H7 (cell line): ENCODE measurements at places on chromosomes 3 and 15.
A peak's percentile ranks its signal among the peaks of the same experiment; 100 is the strongest.

DNA sequence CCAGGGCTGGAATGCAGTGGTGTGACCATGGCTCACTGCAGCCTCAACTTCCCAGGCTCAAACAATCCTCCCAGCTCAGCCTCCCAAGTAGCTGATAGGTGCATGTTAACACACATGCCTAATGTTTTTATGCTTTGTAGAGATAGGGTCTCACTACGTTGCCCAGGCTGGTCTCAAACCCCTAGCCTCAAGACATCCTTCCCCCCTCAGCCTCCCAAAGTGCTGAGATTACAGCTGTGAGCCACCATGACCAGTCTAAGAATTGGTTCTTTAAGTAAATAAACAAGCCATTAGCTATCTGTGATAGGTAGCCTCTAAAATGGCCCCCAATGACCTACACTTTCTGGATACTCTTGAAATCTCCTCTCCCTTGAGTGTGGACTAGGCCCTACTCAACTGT lies 3.7 kb downstream of the TRIM59 start:
- DNase-seq: no peak

GRCh38 chr15:83694536-83694935 lies 40.6 kb downstream of the ADAMTSL3 start:
- peak; percentile 14 for DNase-seq

- DNase-seq: peak; percentile 22
Measured at GRCh38 chr3:127486321-127486944, 104.1 kb downstream of the TPRA1 start.

DNA sequence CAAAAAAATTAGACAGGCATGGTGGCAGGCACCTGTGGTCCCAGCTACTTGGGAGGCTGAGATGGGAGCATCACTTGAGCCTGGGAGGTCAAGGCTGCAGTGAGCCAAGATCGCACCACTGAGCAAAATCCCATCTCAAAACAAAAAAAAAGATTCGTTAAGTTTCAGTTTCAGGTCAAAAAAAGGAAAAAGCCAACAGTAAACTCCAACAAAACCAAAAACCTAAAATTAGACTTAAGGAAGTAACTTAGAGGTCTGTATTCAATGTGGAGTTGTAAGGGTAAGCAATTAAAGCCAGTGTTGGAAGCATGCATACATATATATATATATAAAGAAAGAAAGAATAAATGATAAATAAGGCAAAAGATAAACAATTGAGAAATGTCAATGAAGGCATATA lies 11.8 kb downstream of the KPNA1 start:
- no peak for DNase-seq

GRCh38 chr15:64158363-64159134 lies 4.3 kb downstream of the PPIB start:
- no peak for DNase-seq

- no peak for DNase-seq
Measured at GRCh38 chr15:80831606-80832224, 52.5 kb downstream of the CEMIP start.

DNA sequence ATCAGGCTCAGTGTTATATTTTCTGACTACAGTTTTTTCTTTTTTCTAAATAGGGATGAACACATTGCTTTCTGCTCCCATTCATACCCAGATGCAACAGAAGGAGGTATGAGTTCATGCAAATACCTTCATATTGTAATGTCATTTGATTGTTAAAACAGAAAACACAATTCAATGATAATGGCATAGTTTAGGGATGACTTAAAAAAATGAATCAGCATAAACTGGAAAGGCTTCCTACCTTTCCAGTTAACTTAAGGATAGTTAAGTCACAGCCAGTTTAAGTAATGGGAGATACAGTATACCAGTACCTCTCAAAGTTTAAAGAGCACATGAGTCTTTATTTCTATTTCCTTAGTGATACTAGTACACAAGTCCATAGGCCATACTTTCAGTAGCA lies 24.9 kb downstream of the KNL1 start:
- no peak for DNase-seq

DNA sequence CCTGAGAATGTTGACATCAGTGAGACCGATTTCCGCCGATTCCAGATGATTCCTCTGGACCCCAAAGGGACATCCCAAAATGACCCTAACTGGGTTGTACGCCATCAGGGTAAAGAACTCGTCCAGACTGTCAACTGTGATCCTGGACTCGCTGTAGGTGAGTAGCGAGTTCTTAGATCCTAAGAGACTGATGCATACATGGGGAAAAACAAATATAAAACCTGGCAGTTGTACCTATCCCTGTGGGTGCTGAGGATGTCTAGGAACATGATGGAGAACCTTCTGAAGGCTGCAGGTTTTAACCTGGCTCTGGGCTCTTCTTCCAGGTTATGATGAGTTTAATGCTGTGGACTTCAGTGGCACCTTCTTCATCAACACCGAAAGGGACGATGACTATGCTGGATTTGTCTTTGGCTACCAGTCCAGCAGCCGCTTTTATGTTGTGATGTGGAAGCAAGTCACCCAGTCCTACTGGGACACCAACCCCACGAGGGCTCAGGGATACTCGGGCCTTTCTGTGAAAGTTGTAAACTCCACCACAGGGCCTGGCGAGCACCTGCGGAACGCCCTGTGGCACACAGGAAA lies 12.3 kb downstream of the THBS1 start:
- DNase-seq: no peak

DNA sequence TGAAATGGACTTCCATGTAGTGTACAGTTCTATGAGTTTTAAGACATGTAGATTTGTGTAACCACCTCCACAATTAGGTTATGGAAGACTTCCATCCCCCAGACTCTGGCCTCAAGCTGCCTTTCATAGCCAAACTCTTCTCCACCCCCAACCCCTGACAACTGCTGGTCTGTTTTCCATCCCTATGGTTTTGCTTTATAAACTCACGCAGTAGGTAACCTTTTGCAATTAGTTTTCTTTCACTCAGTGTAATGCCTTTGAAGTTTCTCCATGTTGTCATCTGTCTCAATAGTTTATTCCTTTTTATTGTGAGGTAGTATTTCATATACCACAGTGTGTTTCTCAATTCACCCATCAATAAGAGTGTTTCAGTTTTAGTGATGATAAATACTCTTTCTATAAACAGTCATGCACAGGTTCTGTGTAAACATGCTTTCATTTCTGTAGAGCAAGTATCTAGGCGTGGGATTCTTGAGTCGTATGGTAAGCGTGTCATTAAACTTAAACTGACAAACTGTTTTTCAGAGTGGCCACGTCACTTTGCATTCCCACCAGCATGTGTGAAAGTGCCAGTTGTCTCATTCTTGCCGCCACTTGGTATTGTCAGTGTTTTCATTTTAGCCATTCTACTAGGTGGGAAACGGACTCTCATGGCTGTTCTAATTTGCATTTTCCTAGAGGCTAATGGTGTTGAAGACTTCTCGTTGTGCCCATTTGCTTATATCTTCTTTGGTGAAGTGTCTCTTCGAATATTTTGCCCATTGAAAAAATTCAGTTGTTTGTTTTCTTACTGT lies 47.3 kb upstream of the ALDH1A3 start:
- DNase-seq: no peak

DNA sequence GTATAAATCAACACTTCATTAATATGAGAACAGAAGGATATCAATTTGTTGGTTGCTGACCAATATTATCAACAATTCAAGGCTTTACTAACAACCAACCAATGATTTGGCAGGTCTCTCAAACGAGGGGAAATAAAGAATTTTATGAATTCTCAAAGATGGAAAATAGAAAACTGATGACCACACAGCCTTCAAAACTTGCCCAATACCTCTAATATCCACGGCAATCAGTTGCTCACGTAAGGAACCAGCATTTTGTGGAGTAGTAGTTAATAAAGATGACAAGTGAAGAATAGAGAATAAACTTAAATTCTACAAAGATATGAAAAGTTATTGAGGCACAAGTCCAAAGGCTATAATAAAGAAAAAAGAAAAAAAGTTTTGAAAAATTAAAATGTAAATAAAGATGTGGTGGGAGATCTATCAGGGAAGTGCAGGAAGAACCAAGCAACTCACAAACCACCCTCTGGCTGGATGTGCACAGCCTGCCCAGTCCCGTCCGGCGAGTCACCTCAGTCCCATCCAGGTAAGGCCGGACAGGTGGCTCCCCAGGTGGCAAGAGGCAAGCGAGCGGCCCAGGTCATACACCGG lies 808 bp downstream of the GK5 start:
- DNase-seq: no peak

- no peak for DNase-seq
Measured at GRCh38 chr3:159922861-159923312, 65.7 kb upstream of the IL12A start.

- no peak for DNase-seq
Measured at GRCh38 chr3:127228866-127229265, 35.9 kb downstream of the PRR23E start.

DNA sequence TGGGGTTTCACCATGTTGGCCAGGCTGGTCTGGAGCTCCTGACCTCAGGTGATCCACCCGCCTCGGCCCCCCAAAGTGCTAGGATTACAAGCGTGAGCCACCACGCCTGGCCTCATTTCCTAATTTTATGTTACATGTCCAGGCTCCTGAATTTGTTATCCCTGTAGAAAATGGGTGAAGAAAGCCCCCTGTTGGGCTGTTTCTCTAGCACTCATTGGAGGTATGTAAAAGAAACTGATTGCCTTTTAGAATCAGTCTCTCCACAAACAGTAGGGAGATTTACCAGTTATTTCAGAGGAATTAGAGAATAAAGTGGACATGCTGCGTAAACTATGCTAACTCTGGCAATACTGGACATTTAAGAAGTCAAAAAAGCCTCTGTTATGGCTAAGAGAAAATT lies 364.1 kb upstream of the TBL1XR1 start:
- no peak for DNase-seq

DNA sequence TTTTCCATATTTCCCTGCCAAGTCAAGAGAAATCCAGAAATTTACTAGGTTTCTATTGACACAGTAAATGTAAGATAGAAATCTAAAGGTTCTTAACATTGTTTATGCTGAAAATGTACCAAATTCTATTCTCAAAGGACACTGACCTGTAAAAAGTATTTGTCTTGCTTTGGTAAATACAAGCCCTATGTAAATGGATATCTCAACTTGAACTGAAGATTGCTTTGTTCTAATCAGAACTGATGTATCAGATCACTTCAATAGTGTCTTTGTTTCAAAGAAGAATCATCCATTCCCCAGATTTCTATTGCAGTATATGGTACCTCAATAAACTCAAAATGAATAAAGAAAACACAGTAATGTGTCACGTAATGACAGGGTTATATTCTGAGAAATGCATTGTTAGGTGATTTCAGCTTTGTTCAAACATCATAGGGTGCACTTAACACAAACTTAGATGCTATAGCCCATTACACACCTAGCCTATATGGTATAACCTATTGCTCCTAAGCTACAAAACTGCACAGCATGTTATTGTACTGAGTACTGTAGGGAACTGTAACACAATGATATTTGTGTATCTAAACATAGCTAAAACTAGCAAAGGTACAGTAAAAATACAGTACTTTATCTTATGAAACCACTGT lies 143.5 kb upstream of the NECTIN3 start:
- DNase-seq: no peak

GRCh38 chr3:127412578-127413317 lies 124.9 kb upstream of the PRR20G start:
- no peak for DNase-seq

GRCh38 chr3:20057612-20058180 lies 17.4 kb downstream of the KAT2B start:
- no peak for DNase-seq

DNA sequence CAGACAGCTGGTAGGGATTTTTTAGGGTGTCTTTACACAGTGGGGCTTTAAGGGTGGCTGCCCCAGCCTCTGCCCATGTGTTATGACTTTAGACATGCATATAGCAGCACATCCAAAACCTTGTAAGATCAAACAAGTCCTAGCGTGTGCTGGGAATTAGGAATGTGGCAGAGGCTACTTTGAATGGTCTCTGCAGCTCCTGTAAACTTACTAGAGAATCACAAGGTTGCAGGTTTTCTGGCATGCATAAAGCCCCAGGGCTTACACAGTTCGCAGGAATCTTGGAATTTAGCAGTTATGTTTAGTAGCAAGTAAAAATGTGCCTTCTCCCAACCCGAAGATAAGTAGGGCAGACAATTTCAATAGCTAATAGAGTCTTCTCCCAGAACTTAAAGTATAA lies 46.9 kb upstream of the COL6A6 start:
- no peak for DNase-seq

DNA sequence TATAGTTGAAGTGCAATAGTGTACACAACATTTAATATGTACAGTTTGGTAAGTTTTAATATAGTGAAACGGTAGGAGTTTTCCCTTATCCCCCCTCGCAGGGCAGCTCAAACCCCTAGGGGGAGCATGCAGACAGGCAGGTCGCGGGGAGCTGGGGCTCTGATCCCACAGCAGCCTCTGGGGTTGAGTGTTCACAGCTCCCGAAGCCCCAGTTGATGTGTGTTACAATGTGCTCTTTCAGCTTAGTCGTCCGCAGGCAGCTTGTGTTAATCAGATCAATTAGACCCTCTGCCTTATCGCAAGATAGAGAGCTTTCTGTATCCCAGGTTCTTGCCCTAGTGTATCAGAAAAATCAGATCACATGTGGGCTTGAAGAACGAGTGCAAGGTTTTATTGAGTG lies 143.1 kb upstream of the CHRNA7 start:
- peak; percentile 41 for DNase-seq

DNA sequence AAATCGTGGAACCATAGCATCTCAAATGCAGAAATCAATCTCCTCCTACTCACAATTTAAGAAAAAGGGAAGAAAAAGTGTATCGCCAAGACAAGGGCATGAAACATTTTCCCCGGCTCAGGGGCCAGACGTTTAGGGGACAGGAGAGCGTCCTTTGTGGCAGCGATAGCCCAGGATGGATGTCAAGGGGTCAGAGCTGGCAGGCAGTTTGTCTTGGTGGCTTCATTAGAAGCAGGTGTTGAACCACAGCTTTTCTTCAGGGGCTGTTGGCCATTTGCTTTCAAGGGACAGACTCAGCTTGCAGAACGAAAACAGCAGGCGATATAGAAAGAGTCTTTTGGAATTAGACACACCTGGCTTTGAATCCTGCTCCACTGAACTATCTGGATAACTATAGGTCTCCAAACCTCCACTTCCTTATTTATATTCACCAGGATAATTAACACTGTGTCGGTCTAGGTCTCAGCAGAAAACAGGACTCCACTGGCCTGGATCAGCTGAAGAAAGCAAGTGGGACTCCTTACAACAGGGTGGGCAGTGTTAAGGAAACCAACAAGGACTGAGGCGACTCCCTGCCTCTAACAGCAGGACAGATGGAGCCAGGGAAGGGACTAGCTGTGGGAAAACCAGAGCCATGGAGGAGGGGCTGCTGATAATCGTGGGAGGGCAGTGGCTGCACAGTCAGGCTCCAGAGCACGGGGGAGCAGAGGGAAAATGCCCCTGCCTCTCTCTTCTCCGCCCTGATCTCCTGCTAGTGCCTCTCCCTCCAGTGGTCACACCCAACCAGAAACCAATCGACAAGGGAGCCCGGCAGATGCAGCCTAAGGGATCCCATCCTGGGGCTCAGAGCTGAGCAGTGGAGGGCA lies 123.6 kb downstream of the LIPC start:
- no peak for DNase-seq

GRCh38 chr3:129352650-129353588 lies 74.2 kb downstream of the HMCES start:
- DNase-seq: no peak

- DNase-seq: no peak
Measured at GRCh38 chr3:155428563-155428962, 135.1 kb upstream of the STRIT1 start.

- DNase-seq: peak; percentile 71
Measured at GRCh38 chr3:9786825-9787669, 5.2 kb downstream of the TADA3 start.

- peak; percentile 26 for DNase-seq
Measured at GRCh38 chr15:99414755-99415731, 150.7 kb upstream of the MEF2A start.
